CD4-positive, alpha-beta memory T cell (primary cell): ENCODE measurements at places on chromosomes 11 and 22. TPM values are rescaled to one million over a fixed set of nuclear protein-coding genes. Genes with fewer than 3 reads are reported as not detected.

- no peak for DNase-seq
Observed at GRCh38 chr11:74208507-74208906, 37.4 kb downstream of the PPME1 start.

DNA sequence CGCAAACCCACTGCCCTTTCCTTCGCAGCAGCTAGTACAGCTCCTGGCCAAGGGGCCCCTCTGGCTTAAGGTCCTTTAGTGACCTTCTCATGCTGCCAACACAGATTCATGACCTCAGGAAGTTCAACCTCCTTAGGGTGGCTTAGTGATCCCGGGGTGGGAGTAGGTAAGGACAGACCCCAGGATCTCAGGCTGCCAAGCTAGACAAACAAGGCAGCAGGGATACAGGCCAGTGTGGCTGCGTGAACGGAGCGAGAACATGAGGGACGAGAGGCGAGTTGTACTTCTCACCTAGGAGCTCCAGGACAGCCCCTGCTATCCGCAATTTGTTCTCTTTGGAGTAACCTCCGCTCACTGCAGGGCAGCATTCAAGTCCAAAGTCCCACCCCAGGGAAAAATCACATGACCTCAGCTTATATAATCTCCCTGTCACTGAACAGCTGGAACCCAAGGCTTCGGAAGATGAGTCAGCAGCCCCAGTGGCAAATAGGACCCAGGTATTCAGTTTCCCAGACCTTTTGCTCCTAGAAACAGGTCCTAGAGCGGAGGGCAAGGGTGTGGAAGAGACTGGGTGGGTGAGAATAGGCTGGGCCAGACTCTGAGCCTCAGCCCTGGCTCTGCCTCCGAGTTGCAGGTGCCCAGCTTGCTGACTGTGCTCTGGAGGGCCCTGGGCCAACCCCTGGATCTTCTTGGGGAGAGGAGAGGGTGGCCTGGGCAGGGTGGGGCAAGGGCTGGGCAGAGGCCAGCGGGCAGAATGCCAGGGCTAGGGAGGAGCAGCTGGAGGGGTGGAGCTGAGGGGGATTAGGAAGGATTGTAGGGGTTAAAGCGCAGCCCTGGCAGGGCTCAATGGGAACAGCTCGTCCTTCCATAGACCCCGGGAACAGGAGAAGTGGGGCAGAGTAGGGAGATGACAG, 13.1 kb downstream of the USP2 start:
- no peak for DNase-seq

- no peak for DNase-seq
Observed at GRCh38 chr11:327581-327923, 6.9 kb upstream of the IFITM3 start.

DNA sequence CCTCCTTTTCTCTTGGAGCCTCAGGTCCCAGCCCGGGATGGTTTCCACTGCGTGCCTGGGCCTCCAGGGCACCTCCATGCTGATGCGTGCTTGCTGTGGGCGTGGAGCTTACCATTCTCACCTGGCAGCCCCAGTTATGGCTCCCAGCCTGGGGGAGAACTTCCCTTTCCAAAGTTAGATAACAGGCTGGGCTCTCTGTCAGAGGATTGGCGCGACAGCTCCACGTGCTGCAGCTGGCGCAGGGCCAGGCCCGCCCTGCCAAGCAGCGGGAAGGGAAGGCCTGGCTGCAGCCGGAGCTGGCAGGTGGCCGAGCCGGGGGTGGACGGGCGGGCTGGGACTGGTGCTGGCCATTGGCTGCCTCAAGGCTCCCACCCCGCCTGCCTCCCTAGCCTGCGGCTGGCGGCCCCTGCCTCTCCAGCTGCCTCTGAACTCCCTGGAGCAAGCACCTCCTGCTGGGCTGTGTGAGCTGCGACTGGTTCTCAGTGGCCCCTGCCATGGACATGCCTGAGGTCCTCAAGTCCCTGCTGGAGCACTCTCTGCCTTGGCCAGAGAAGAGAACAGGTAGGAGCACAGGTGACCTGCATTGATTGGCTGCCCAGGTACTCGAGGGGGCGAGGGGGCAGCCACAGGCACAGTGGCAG, 14.6 kb upstream of the TEF start:
- no peak for DNase-seq

DNA sequence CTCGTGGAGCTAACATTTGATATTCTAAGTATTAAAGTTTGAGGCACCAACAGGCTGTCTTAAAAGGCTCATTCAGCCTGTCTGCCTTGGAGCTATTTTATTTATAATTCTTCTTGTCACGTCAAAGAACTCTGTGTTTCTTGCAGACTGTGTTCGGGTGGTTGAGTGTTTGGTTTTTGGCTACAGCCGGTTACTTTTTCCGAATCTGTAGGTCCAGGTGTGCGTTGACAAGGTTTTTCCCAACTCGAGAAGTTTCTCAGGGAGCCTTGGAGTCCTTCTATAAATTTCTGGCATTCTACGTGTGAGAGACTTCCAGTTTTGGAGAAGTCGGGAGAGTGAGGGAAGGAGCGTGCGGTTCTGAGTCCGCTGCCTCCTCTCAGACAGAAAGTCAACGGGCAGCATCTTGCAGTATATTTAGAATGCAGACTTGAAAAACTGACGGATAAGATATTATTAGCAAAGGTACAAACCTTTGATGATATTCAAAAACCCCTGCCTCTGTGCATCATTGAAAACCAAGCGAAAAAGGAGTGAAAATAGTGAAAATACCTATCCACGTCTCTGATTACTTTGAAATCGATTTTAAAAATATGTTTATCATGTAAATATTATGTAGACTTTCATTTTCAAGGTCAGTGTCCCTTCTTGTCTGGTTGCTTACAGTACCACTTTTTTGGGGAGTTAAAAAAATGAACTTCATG, 85.2 kb upstream of the PPARA start:
- DNase-seq = no peak

GRCh38 chr11:121459413-121460017, 6.7 kb upstream of the SORL1-AS1 start:
- DNase-seq = peak; percentile 63

GRCh38 chr22:17780741-17781318, 6.6 kb upstream of the BID start:
- DNase-seq = no peak

DNA sequence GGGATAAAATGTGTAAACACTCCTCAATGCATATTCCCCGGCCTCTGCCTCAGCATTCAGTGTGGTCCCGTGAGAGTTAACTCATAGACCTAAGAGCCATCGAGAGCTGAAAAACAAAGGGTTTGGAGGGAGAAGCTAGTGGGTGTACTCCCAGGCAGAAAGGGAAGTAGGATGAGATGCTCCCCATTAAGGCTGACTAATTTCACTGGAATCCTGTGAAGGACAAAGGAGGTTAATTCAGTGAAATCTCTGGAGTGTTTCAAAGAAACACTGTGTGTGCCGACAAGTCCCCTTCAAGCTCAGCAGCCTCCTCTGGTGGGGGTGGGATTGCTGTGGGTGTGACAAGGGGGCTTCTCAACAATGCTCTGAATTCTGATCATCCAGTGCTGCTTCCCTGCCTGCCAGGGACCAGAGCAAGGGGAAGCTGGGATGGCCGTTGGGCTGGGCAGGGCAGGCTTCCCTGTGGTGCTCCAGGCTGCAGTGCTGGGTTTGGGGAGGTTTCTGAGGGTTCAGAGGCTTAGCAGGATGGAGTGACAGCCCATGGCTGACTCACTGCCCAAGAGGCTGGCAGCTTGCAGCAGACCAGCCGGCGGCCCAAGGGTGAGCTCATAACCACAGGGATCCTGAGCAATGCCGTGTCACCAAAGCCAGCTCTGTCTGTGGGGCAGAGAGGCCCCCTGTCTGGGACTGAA, 61.4 kb upstream of the BMAL1 start:
- no peak for DNase-seq

DNA sequence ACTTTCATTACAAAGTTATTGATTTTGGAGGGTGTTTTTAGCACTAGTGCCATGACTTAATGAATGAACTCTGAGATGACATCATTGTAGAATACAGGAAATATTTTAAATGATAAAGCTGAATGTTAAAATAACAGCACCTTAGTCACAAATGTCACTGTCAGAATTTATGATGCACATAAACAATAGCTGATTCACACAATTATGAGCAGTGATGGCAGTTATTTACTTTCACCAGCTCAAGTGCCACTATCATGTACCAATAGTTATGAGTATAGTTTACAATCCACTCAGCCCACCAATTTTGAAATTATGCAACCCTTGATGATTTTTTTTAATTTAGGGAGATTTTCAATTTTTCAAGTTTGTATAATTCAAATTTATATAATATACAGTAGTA, 23.0 kb downstream of the SERPING1 start:
- no peak for DNase-seq

- DNase-seq = no peak
Observed at GRCh38 chr11:121063728-121064127, 37.3 kb upstream of the TECTA start.

DNA sequence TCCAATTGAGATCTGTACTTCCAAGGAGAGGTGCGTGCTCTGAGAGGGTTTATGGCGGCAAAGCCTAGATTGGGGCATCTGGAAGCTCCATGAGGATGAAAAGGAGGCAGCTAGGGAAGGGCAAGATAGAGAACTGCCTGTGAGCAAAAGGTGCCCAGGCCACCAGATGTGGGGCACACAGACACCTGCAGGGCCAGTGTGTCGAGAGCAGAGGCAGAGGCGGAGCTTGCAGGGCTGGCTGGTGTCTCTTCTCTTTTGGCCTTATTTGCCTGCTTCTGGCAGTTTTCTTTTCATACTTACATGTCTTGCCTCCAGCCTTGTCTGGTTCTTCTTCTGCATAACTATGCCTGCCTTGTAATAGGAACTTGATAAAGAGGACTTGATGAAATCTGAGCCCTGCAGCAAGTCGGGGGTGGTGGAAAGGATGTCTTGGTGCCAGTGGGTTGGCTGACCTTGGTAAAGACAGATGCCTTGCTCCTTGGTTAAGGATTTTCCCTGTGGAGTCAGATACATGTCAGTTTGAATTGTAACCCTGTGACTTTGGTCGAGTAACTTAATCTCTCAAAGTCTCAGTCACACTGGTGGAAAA, 680.3 kb downstream of the NTM start:
- no peak for DNase-seq

DNA sequence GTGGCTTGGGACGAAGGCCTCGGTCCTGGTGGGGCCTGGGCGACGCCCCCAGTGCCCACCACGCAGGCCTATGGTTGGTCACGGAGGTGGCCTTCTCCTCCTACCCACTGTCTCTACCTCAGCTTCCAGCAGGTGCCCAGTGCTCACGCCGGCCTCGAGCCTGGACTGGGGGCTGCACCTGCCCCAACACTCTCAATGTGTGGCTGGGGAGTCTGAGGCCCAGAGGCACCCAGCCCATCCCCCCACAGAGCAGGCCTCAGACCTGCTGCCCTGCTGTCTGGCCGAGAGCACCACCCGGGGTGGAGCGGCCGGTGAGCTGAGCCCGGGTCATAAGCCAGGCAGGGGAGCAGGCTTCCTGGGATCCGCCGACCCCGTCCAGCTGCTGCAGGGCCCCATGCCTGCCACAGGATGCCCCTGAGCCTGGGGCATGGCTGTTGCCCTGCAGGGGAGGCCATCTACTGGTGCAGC, 28.6 kb upstream of the MUC5AC start:
- no peak for DNase-seq

GRCh38 chr11:123526027-123526805, 96.1 kb downstream of the GRAMD1B start:
- DNase-seq = no peak

DNA sequence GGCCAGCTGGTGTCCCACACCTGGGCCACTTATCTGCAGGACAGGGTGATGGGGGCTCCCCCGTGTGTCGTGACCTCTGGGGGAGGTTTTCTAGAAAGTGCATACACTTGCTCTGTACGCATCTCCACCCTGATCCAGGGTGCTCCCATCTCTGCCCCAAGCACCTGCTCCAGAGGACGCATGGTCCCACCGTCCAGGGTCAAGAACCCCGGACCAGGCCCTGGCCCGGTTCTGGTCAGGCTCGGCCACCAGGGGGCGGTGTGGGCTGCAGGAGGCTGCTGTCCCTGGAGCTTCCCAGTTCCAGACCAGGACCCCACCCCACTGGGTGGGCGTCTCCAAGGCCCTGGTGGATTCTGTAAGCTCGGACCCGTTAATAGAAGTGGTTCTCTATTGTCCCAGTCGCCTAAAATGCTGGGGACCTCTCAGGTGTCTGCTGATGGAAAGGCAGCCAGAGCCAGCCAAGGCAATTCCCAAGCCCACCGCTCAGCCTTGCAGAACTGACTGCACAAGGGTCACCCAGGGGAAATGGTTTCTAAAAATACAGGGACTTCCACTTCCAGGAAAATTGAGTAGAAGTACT, 34.7 kb upstream of the SEPTIN5 start:
- peak; percentile 27 for DNase-seq

DNA sequence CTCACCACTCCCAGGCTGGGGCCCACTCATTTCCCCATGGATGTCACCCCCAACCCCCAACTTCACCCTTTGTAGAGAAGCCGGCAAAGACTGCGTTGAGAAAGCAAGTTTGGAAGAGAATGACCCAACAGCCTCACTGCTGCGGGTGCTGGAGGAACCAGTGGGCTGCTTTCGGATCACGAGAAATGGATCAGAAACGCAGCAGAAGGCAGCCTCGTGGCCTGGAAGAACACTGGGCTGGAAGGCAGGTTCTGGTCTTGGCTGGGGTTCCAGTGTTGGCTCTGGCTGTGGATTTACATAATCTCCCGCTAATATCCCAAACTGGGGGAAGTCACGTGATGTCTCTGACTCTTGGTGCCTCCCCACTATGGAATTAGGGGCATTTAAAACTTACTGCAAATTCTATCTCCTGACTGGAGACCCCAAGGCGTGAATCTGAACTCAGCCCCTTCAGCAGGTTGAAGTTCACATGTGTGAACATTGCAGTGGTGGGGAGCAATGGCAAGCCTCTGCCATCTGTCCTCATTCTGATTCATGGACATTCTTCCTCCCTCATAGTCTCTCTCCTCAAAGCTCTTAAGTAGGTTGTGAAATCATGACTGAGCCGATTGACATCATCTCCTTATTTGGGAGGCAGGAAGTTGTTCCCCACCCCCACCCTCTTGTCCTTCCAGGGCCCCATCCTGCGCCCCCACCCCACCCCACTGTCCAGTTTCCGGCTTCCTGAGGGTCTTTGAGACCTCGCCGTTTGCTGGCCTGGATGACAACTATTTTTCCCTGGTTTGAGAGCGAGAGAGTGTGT, 37.0 kb upstream of the TIMP3 start:
- DNase-seq = no peak

DNA sequence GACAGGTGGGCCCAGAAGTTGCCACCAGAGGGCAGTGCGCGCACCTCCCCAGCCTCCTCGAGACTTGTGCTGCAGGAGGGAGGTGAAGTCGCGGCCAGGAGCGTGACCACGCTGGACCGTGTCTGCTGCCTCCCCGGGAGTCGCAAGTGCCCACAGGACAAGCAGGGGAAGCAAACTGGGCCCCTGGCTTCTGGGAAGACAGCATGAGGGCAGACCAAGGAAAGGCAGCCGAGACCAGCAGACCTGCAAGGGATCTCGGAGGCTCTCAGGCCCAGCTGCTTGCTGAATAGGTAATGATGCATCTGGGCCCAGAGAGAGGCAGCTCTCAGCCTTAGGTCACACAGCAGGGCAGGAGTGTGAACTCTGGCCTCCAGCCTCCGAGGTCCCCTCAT, 17.0 kb upstream of the IL2RB start:
- peak; percentile 77 for DNase-seq

- no peak for DNase-seq
Observed at GRCh38 chr22:31227186-31227585, 15.1 kb downstream of the LIMK2 start.

The MEI1 gene
- 79.6 TPM for total RNA-seq

The MARK2 gene
- 68.0 TPM for total RNA-seq

The OR8I2 gene
- total RNA-seq = not detected

The PAMR1 gene
- total RNA-seq = not detected

The EXPH5 gene
- total RNA-seq = 4.0 TPM

The MUC2 gene
- not detected for total RNA-seq

The MAJIN gene
- total RNA-seq = 0.44 TPM

The VPREB3 gene
- not detected for total RNA-seq

The CCDC73 gene
- not detected for total RNA-seq

The OR51B2 gene
- not detected for total RNA-seq

The OR6A2 gene
- not detected for total RNA-seq

The SCN3B gene
- not detected for total RNA-seq

The C11orf54 gene
- total RNA-seq = 36.4 TPM

The TRIM49 gene
- total RNA-seq = not detected
